Stimulated activated CD4-positive, alpha-beta T cell treated with anti-CD3 and anti-CD28 coated beads, Interleukin-12 subunit alpha, Interleukin-12 subunit beta, amount 100 ng/mL, for 24 hours (primary cell): ENCODE measurements at places on chromosomes 4 and X.

DNA sequence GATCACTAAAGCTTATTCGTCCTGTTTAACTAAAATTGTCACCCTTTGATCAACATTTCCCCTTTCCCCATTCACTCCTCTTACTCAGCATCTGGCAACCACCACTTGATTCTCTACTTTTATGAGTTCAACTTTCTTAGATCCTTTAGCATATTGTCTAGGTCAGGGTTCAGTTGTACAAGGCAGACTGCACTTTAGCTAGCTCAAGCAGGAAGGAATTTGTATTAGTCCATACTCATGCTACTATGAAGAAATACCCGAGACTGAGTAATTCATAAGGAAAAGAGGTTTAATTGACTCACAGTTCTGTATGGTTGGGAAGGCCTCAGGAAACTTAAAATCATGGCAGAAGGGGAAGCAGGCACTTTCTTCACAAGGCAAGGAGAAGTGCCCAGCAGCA lies 44.3 kb downstream of the TASL start:
- no peak for DNase-seq

DNA sequence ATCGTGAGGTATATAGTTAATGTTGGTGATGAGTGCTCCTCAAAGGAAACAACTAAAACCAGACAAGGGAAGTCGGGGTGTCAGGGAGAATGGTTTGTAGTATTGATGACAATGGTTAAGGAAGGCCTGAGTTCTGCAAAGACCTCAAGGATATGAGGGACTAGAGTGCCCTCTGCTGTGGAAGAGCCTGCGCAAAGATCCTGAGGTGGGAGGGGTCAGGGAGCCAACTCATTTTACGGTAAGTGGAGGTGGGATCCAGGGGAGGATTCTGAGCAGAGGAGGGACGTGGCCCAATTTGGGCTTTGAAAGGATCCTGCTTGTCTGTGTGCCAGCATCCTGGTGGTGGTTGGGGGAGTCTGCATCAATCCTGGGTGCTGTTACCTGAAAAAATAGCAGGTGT lies 11.3 kb downstream of the UBA1 start:
- no peak for DNase-seq

- no peak for DNase-seq
These were observed 2.4 kb upstream of the KCND1 start for GRCh38 chrX:48974033-48974432.

- DNase-seq = no peak
These were observed 597.0 kb upstream of the PABPC4L start for GRCh38 chr4:134798573-134798972.

DNA sequence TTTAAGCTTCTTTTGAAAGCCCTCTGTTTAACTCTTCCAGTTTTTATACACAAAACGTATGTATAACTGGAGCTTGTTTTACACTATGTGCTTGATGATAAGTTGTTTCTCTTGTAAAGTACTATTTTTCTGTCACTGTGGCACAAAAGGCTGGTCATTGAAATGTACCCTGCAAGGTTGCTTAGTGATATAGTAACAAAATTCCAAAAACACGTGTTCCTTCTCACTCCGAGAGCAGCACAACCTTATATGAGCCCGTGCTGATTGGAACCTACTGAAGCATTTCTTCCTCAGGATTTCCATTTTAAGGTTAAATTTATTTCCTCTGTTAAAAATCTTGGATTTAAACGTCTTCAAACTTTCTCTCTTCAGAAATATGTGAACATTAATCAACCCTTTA lies 772.9 kb upstream of the TENM3 start:
- DNase-seq = no peak

GRCh38 chr4:6340446-6341015 lies 70.9 kb downstream of the WFS1 start:
- DNase-seq = no peak

DNA sequence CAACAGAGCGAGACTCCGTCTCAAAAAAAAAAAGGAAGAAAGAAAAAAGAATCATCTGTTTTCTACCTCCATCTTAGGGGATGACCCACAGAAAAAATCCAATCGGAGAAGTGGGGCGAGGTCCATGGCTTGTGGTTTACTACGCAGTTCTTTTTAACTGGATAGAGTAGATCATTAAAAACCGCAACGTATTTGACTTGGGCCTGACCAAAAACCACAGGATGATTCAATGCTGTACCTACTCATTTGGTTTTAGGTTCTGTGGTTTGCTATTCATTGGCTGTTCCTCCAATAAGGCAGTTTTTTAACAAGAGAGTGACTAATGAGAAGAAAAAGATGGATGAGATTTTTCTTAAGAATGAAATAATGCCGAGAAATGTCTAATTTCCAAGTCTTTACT lies 83.7 kb downstream of the FREM3 start:
- no peak for DNase-seq

DNA sequence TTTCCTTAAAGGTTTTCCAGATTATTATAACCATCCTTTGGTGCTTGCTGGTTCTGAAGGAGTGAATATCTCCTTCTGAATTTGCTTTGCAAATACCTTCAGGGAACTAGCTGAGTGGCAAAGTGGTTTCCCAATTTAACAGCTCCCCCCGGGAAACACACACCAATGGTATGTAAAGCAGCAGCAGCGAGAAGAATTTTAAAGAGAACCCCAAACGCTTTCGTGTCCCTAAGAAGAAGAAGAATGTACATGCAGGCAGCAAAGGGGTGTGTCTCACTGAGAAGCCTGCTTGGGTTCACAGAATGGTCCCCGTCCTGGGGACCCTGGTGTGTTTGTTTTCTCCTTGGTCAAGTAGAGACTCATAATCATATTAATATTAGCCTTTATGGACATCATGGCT lies 4.2 kb upstream of the AKAP17A start:
- no peak for DNase-seq

DNA sequence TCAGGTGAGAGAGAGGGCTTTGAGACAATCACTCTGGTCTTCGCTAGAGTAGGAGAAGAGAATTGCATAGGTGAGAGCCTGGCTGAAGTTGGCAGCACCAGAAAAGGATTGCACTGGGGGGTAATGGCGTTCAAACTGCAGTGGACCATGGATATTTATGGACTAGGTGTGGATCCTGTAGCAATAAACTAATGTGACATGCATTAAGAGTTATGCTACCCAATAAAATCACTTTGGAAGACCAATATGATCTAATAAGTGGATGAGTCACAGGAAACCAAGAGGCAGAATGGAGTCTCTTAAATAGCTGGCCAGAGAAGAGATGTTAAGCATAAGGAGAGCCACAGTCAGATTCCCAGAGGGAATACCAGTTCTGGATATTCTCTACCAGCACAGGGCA lies 259.8 kb downstream of the FBXO8 start:
- no peak for DNase-seq

GRCh38 chr4:3355266-3355748 lies 62.5 kb downstream of the RGS12 start:
- DNase-seq = no peak

- DNase-seq = no peak
These were observed 153.9 kb upstream of the TENM3 start for GRCh38 chr4:182089326-182089725.

GRCh38 chrX:47814851-47815250 lies 21.9 kb upstream of the ZNF81 start:
- no peak for DNase-seq

DNA sequence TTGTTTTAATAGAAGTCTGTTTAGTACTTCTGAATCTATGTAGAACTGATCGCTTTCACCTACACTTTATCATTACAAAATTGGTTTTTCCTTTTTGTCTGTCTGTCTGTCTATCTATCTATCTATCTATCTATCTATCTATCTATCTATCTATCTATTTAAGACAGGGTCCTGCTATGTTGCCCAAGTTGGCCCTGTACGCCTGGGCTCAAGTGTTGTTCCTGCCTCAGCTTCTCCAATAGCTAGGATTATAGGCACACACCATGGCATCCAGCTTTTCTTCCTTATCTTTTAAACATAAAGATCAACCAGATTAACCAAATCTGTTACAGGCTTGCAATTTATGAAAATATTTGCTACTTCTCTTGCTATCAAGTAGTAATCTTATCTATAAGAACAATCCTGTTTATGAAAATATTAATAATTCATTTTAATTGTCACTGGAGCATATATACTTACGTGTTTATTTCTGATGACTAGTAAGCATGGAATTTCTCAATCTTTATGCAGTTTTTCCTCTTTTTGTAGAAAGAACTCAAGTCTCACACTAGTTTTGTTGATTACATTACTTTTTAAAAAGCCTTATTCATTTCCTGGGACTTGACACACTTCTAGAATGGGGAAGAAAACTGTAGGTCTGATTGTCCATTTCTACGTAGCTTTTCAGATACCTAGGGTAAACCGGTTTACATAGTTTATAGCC lies 24.5 kb downstream of the KIAA0232 start:
- no peak for DNase-seq

GRCh38 chr4:1945124-1945895 lies 63.5 kb downstream of the NELFA start:
- DNase-seq = no peak

- DNase-seq = no peak
These were observed 194.1 kb downstream of the PTTG2 start for GRCh38 chr4:38154252-38154651.

DNA sequence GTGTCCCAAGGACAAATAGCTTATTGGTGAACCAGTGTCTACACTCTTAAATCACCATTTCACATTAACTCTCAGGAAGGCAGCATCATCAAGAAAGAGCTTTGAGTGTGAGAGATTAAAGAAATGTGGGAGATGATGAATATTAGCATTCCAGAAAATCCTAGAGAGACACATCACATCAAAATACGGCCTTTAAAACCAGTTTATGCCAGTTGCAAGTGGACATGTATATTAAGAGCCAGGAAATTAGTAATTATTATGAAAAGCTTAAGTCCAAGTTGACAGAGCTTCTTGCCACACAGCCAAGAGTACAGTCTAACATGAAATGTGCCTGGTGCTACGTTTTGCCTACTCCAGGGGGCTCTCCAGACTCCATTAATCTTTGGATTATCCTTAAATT lies 503.0 kb upstream of the BOD1L1 start:
- no peak for DNase-seq

DNA sequence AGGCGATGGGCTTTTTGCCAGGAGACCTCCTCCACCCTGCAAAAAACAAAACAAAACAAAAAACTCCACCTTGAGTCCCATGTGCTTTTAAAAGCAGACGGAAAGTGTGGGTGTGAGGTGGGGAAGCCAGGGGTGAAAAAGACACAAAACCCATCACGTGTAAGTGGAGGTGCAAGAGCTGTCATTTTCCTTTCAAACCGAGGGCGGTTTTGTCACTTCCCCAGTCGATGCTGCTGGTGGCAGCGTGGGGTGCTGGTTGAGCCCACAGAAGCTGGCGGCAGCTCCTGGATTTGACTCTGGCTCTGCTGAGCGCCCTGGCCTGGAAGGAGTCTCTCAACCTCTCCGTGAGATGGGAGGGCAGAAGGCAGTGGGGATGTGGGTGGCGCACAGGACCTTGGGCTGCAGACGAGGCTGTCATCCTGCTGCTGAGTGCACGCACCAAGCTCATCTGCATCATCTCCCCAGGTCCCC lies 110.0 kb downstream of the PSAPL1 start:
- DNase-seq = no peak

DNA sequence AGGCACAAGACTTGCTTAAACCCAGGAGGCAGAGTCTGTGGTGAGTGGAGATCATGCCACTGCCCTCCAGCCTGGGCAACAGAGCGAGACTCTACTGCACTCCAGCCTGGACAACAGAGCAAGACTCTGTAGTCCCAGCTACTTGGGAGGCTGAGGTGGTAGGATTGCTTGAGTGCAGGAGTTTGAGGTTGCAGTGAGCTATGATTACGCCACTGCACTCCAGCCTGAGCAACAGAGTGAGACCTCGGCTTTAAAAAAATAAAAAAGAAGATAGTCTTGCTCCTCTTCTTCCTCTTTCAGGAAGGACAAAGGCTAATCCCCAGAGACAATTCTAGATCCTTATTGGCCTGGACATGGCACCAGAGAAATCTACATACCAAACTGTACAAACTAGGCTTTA lies 5.7 kb upstream of the PPEF2 start:
- DNase-seq = no peak

- no peak for DNase-seq
These were observed 253.3 kb upstream of the ETNPPL start for GRCh38 chr4:109016200-109016599.

DNA sequence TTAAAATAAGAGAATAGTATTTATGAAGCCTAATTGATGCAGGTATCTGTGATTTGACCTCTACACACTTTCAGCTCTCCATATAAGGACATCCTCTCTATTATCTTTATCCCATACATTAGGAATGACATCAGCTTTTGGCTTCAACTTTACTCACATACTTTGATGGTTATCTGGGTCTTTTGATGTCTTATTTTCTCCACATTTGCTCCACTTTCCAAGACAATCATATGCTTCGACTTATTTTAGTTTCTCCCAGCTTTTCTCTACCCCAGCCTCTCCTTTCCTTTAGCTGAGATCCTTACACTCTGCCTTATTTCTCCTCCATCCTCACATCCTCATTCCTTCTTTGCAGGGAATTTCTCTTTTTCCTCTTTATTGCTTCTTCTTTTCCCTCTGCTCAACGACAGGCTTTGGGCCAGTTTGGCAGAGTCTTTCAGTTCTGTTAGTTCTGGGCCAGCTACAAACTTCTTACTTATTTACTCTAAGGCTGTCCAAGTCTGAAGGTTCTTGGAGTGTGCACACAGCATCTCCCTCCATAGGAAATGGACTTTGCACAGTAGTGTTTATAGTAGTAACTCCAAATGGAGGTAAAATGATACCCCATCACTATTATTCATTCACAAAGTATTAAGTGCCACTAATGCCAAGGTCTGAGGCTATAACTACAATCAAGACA lies 50.5 kb downstream of the SLC4A4 start:
- DNase-seq = no peak

- DNase-seq = no peak
These were observed 23.9 kb downstream of the EFHC2 start for GRCh38 chrX:44319550-44319949.

DNA sequence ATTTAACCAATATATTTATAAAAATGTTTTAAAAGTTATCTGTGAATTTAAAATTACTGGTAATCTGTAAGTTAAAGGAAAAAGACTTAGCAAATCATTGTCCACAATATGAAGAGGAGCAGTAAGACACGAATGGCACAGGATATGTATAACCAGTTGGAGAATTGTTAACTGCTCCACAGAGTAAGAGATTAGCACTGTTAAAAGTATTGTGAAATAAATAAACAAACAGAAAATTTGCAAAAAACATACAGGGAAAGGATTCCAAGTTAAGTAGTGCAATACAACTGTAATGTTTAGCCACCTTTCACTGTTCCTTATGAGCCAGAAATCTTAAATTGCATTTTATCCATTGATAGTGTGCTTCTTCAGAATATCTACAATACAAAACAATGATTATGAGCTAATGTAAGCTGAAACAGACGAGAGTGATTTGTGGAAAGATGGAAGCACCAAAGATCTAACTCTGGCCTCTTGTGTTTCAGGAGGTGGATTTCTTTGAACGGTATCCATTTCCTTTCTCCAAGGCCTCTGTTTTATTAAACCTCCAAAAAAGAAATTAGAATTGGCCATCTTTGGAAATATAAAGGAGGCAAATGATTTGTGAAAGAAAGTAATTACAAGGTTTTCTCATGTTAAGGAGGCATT lies 188.4 kb downstream of the UNC5C start:
- no peak for DNase-seq

- no peak for DNase-seq
These were observed 20.9 kb upstream of the PLAC1 start for GRCh38 chrX:134679221-134679620.
